ELR (cell line): ENCODE measurements at places on chromosomes 3 and 15.

GRCh38 chr15:89982315-89983055, 18.6 kb upstream of the ZNF710 start:
- no peak for DNase-seq

GRCh38 chr15:62417439-62417838, 252.4 kb upstream of the C2CD4B start:
- peak; percentile 24 for DNase-seq

DNA sequence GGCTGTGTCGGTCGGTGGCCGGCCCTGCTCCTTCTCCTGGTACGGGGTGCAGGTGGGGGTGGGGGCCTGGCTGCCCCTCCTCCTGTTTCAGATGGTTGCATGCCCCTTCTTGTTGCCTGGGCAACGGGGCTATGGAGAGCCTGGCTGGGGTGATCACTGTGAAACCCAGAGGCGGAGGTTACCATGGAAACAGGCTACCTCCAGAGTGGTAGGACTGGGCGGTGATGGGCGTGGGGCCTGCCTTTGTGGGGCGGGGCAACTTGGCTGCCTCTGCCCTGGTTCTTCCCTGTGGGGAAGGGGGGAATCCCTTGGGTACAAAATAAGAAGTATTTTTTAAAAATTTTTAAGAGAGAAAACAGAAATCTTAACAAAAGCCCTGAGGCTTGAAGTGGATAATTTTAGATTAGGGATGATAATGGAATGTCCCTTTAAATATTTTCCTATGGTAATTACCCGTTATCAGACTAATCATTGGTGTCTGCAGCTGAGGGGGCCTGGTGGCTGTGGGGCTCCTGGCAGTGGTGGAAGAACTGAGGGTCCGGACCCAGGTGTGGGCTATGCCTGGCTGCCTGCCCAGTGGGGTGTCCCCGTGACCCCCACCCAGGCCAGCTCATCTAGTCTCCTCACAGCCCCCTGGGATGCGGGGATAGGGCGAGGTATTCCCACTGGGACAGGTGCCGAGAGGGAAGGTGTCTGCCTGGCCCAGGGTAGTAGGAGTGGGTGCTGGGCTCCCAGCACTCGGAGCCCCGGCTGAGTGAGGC, 32.5 kb downstream of the PLXNA1 start:
- DNase-seq = no peak

DNA sequence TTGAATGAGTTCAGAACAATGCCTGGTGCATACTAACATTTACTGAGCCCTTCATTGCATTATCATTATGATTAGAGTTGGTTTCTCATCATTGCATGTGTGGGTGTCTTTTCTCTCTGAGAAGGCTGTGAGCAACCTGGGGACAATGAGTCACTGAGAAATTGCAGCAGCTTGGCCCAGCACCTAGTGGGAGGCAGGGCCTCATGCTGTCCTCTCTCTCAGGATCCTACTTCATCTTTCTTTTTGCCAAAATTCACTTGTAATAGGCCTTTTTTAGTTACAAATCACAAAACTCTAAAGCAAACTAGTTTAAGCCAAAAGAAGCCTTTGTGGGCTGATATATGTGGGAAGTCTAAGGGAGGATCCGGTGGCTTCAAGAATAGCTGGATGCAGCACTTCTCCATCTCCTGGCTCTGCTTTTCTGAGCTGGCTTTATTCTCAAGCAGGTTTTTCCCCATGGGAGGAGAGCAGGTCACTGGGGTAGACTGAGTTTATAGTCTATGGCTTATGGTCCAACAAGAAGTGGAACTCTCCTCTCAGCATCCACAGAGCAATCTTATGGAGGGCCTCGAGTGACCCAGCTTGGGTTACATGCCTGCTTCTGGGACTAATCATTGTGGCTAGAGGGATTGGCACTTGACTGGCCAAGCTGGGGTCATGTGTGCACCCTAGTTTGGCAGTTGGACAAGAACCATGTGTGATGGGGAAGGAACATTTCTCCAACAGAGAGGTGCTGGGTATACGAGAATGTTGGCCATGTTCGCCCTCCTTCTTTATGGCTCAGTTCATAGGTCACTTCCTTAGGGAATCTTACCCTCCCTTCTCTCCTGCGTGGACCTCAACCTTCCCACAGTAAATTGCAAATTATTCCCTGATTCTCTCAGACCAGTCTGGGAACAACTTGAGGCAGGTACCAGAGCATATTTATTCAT, 8.7 kb upstream of the CAMK1 start:
- peak; percentile 61 for DNase-seq

- no peak for DNase-seq
Measured at GRCh38 chr15:61216519-61216918, 12.6 kb downstream of the RORA start.

- no peak for DNase-seq
Measured at GRCh38 chr3:3665961-3666640, 133.1 kb upstream of the LRRN1 start.

GRCh38 chr15:97259943-97260342, 700.6 kb upstream of the ARRDC4 start:
- no peak for DNase-seq

- DNase-seq = peak; percentile 84
Measured at GRCh38 chr15:48966595-48967301, 3.0 kb upstream of the SHC4 start.

- peak; percentile 72 for DNase-seq
Measured at GRCh38 chr3:27357665-27358258, 11.4 kb downstream of the NEK10 start.

- no peak for DNase-seq
Measured at GRCh38 chr3:143271136-143271535, 151.6 kb downstream of the CHST2 start.

DNA sequence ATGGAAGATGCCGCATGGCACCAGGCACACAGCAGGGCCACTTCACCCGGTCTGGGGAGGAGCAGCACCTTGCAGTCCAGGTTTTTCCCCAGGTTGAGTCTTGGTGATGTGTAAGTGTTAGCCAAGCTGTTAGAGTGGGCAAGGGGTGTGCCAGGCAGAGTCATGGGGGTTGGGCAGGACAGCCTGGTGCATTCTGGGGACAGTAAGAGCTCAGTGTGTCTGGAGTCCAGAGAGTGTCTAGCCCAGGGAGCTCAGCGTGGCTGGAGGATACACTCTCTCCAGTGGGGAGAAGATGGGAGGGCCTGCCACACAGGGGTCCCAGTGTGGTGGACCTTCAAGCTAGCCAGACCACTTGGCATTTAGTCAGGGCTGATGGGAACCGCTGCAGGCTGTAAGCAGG, 87.4 kb downstream of the AAGAB start:
- DNase-seq = no peak

DNA sequence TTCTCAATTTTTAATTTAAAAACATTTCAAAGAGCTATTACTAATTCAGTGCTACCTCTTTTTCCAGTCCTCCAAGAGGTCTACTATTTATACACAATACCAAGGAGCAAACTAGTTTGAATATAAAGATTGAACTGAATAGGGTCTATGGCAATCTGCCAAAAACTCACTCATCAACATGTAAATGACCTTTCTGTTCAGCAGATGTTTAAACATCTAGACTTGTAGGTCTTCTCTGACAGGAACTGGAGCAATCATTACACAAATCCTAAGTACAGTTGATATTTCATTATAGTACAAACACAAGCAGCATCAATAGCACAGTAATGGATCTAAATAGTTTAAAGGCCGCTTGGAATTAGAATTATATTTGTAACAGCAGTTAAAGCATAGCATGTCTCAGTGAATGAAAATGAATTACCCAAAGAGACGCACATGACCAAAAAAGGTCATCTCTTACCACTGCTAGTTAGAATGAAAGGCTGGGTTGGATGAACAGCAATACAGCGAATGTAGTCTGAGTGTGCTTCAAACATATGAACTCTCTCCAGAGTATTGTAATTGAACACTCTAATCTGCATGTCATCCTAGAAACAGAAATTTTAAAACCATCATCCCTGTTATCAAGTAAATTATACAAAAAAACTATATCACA, 10.7 kb downstream of the COPB2 start:
- peak; percentile 25 for DNase-seq

GRCh38 chr3:37668431-37668817, 193.3 kb upstream of the CTDSPL start:
- no peak for DNase-seq

DNA sequence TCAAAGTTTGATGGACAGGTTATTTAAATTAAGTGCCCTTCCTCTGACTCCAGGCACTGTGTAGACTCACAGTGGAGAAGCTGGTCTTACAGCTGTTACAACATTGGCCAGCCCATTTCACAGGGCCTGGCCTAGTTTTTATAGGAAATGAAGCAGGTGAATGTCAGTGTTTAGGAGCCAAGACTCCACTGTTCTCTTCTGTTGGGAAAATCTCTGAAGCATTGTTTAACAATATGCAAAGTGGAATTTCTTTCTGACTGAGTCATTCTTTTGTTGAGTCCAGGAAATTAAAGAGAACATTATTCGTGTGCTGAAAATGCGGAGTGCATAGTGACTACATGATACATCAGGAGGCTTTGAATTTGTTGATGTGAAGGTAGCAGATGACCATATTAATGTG, 64.7 kb downstream of the ARRDC4 start:
- DNase-seq = peak; percentile 75

- no peak for DNase-seq
Measured at GRCh38 chr3:183098536-183099025, 715 bp downstream of the MCCC1 start.

GRCh38 chr3:25619382-25619781, 45.3 kb downstream of the TOP2B start:
- DNase-seq = no peak

DNA sequence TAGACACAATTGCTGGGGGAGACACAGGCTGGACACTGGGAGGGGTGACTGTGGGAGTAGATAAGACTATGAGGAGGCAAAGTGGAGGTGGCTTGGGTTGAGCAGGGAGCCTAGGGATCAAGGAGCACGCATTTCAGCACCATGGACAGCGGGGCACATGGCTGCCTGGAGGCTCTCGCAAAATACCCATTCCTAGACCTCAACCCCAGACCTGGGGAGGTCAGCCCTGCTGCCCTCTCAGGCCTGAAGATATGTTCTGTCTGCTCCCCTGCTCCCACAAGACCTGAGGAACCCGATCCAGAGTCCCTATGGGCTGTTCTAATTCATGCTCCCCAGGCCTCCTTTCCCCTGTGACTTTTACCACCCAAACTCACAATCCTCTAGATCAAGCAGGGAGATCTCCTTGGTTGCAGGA, 16.0 kb upstream of the CPEB1 start:
- peak; percentile 52 for DNase-seq

DNA sequence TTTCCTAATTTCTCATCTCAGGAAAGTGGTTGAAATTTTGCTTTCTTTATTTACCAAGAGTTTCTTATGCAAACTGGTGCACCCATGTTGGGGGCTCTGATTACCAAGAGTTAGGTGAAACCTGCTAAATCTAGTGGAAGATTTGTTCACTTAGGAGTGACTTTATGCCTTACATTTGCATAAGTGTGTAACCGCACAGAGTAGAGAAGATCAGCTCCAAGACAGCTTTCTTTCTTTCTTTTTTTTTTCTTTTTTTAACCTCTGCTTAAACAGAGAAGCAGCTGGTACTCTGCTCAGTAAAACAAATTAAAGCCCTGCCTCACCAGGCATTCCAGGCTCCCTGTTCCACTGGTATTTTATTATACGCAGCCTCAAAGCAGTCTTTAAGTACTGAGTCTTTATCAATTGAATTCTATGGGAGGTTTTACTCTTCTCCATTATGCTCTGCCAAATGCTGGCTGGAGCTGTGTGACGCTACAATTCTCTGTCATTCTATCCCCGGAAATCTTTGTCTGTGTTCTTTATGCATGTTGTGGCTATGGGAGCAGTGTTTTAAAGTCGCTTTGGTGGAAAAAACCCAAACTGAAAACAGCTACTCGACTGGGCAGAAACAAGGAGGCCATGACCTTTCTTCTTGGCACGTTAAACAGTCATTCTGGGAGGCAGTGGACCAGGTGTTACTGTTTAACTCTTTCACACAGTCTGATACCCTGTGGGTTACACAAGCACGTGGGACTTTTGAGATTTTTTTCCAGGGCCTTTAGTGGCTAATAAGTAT, 55.2 kb upstream of the GBE1 start:
- DNase-seq = no peak
